ENCODE measurements at places on chromosomes 5 and 9.

DNA sequence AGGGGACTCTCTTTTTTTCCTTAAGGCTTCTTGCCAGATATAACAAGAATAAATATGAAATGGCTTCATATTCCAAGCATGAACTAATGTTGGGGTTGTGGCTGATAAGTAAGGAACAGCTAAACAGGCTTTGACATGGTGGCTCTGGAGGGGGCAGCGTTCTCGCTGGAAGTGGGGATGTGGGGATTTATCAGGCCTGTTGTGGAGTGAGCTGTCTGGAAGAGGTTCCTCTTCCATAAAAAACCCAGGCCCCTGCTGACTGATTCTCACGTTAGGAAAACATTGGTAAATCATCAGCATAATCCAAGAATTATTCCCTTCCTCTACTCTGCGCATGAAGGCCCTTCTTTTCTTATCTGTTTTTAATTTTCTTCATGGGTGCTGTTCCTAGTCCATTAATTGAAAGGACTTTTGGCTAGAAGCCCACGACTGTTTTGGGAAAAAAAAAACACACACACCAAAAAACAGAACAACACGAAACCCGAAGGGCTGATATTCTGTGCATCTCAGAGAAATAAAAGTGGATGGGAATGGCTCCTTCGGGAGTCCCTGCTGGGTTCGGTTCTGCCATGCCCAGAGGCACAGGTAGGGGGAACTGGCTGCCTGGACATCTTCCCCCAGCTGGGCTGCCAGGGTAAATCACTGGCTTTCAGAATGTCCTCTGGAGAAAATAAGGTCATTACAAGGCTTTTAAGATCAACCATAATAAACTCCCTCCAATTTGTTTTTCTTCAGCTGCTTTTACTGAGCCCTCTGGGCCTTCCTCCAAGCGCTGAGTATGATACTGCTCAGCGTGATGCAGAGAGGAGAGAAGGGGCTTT, 297.0 kb downstream of the SLIT3 start:
- no peak for DNase-seq

GRCh38 chr5:40503439-40503838, 176.3 kb upstream of the PTGER4 start:
- no peak for DNase-seq

GRCh38 chr5:174355208-174355612, 309.7 kb downstream of the NSG2 start:
- no peak for DNase-seq

GRCh38 chr9:104977580-104977979, 49.6 kb upstream of the ABCA1 start:
- no peak for DNase-seq

GRCh38 chr5:143166661-143167420, 236.6 kb downstream of the NR3C1 start:
- DNase-seq: no peak

GRCh38 chr5:171221916-171222315, 87.1 kb upstream of the TLX3 start:
- DNase-seq: no peak

GRCh38 chr5:166722939-166723338, 1568.5 kb upstream of the WWC1 start:
- no peak for DNase-seq

GRCh38 chr5:122377026-122377425, 65.0 kb downstream of the SNCAIP start:
- DNase-seq: no peak

- no peak for DNase-seq
Observed at GRCh38 chr5:44774279-44774880, 34.4 kb upstream of the MRPS30 start.

DNA sequence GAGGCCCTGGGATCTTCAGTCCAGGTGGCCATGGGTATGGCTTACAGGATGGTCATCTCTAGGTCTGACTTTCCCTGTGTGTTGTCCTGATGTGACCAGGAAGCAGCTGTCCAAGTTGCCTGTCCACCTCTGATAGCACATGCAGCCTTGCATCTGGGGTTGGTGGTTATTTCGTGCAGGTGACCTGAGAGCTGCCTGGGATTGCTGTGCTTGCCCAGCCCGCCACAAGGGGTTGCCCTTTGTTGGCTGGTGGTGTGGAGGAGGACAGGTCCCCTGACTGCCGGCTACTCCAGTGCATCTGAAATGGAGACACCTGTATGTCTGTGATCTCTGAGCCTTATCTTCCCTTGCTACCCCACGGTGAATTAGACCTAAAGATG, 212.6 kb downstream of the ARHGAP26 start:
- DNase-seq: no peak

- no peak for DNase-seq
Observed at GRCh38 chr9:133493845-133494540, 15.1 kb upstream of the SLC2A6 start.

GRCh38 chr5:35247648-35248034, 17.4 kb upstream of the PRLR start:
- DNase-seq: no peak

DNA sequence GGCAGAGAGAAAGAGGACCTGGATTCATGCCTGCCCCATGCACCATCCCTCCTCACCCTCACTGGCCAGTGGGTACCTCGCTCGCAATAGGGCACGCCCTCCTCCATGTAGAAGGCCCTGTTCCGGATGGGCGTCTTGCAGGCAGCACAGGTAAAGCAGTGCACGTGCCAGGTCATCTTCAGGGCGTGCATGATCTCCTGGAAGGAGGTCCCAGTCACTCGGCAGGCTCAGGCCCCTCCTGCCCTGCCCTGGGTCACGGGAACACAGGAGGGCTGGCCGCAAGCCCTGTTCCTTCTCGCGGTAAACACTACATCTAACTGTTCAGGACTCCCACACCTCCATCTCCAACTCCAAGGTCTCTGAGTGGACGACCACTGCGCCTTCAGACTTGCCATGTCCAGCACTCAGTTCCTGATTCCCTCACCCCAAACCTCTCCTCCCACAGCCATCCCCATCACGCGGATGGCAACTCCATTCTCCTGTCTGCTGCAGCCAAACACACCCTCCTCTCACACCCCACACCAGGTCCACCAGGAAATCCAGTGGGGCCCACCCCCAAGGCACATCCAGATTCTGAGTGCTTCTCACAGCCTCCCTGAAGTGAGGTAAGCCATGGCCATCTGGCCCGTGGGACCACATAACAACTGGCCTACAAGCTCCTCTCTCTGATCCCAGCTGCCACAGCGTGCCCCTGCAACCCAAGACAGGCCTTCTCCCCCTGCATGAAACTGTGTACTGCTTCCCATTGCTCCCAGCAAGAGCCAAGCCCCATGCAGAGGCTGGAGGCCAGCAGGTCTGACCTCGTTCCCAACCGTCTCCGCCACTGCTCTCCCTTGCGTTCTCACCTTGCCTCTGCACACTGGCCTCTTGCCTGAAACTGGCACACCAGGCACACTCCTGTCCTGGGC, 10.8 kb upstream of the DBN1 start:
- DNase-seq: no peak

GRCh38 chr9:125850763-125851162, 103.6 kb downstream of the PBX3 start:
- DNase-seq: no peak

DNA sequence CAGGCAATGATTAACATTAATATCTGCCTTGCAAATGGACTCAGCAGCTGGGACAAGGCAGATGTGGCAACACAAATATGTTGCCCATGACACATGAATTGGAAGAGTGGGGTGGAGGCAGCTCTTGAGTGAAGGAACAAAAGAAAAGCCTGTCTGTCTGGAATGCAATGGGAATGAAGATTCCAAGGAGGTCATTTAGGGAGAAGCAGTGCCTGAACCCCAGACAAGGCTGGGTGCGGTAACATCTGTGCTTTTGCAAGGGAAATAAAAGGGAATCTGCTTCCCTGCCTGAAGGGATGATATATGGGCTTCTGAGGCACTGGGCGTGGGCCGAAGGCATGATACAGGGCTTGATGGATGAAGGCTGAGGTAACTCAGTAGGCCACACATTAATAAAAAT, 94.1 kb upstream of the TRIM32 start:
- DNase-seq: no peak

DNA sequence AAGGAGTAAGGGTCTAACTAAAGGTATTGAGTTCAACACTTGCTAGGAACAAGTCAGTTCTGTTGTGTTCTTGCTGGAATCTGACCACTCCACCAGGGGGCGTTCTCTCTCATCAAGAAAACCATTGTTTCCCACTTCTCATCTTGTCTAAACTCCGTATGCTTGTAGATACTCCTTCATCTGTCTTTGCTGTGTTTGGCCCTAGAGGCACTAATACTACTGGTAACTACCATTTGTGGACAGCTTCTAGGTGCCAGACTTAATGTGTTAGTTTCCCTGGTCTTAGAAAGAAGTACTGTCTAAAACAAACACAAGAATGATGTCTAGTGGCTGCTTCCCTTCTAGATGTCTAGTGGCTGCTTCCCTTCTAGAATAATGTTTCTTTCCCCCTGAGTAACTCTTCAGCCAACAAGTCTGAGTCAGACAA, 18.7 kb upstream of the PTPDC1 start:
- peak; percentile 14 for DNase-seq

- DNase-seq: no peak
Observed at GRCh38 chr5:134570365-134570758, 44.9 kb downstream of the JADE2 start.

DNA sequence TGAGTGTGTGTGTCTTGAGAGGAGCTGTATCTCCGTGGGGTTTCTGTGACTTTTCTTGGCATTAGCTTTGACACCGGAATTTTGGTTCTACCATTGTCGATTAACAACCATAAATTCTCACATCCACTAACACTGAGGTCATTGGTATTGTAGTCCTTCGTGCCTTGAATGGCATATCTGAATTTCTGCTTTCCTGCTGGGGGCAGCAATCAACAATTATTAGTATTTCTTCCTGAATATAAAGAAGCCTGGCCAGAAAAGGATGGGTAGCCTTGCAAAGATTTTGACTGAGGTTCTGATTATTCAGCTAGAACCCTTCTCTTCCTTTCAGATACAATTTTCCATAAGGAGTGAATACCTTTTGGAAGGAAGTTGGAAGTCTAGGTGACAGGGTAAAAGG, 33.5 kb upstream of the SHOC1 start:
- no peak for DNase-seq

- no peak for DNase-seq
Observed at GRCh38 chr9:33106827-33107621, 30.6 kb upstream of the SMU1 start.

DNA sequence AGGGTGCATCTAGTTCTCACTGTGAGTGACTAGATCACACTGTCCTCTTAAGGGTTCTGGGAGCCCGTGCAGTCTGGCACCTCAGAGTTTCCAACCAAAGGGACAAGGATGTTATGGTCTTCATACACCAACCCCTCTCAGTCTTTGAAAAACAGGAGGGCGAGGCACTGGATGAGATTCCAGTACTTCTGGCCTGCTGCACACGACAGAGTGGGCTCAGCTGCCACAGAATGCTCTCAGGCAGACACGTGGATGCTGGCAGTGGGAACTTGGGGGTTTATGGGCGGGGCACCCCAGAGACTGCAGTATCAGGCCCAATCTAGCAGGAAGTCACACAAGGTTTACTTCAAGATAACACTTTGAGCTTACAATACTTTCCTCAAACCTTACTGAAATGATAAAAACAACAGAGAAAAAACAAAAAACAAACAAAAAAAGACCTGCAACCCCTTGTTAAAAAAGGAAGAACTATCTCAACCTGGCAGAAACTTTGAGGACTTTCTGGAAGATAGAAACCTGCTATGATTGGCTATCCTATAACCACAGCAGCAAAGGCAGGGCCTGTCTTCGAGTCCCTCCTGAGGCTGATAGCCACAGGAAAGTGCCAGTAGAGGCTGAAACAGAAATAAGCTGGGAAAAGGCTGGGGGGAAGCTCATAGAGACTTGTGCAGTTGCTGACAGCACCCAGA, 28.3 kb upstream of the TGFBR1 start:
- DNase-seq: no peak

DNA sequence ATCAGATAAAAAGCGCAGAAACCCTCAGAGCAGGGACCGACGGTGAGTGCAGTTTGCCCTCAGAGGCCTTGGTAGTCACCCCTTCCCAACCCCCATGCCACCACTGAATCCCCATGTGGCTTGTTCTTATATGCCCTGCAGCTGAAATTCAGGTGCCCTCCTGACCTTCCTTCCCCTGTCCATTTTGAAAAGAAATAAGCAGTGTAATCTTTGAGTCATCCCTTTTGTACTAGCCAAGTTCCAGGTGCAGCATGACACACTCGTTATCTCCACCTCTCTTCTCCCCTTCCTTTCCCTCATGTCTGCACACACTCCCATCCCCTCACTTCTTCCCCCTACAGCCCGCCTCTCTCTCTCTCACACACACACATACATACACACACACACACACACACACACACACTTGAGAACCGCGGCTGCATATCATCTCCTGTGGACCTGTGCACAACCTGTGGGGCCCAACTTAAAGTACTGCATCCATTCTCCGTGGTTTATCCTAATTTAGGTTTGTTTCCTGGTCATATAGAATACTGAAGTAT, 53.1 kb downstream of the SYK start:
- no peak for DNase-seq

DNA sequence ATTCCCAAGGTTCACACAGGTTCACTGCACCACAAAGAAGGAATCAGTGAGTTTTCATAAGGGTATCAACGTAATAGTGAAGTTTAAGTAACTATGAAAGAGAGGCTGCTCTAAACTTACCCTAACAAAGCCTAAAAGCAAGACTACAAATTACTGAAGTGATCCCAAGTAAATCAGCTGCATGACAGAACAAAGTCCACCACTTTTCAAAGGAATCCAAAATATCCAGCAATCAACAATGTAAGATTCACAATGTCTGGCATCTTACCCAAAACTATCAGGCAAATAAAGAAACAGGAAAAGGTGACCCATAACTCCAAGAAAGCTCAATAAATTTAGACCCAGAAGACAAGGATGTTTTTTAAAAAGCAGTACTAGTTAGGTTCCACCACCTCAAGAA, 70.1 kb downstream of the GNAQ start:
- no peak for DNase-seq

- no peak for DNase-seq
Observed at GRCh38 chr5:64972591-64972990, 203.9 kb downstream of the CWC27 start.

DNA sequence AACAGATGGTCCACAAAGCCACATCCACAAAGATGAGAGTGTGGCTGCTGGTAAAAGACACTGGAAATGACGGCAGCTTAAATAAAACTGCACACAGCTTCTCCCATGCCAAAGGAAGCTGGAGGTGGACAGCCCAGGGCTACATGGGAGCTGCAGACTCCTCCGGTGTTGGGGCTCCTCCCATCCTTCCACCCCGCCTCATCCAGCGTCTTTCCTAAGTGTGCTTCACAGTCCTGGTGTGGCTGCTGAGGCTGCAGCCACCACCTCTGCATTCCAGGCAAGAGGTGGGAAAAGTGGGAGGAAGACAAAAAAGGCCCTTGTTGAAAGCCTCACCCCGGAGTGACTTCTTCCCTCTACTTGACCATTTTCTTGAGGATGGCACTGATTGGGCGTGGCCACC, 37.0 kb upstream of the IRX4 start:
- DNase-seq: no peak

- no peak for DNase-seq
Observed at GRCh38 chr5:15510831-15511230, 10.9 kb downstream of the FBXL7 start.

- DNase-seq: no peak
Observed at GRCh38 chr5:52870448-52870847, 82.7 kb downstream of the ITGA1 start.
